ENCODE measurements at places on chromosomes 2 and 18.
A peak's percentile ranks its signal among the peaks of the same experiment; 100 is the strongest.

- DNase-seq: no peak
These were observed 61.1 kb upstream of the IGFBP5 start for GRCh38 chr2:216756435-216756834.

GRCh38 chr2:167686691-167687090, 560.7 kb downstream of the STK39 start:
- no peak for DNase-seq

GRCh38 chr2:125471963-125472362, 1184.0 kb upstream of the GYPC start:
- no peak for DNase-seq

DNA sequence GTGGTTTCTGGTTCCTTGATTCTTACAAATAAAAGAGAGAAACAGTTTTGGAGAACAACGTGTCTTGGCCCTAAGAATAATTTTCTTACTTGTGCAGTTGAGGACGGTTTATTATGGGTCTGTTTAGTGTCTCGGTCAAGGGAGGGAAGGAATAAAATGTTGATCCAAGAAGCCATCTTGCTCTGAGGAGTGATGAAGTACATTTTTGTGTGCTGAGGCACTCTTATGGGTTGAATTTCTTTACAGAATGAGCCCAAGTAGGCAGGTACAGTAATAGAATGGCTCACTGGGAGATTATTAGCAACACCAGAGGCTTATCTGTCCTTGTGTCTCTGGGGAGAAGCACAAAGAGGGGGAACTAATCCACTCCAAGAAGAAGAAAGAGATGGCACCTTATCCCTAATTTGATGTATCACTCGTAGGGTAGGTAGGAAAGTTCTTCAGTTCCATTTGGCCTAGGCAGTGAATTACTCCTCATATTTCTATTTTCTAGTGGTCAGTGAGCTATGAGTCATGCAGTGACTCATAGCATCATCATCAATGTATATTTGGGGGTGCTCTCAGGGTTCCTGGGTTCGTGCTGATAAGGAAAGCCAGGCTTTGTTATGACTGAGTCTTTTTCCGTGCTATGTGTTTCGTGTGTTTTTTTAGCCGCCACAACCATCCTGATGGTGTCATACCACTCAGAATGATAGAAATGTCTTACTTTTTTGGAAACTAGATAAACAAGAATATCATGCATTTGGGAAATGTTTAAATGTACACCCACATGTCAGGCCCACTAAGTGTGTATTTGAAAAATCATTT, 250.1 kb upstream of the CTAGE1 start:
- DNase-seq: peak; percentile 45

DNA sequence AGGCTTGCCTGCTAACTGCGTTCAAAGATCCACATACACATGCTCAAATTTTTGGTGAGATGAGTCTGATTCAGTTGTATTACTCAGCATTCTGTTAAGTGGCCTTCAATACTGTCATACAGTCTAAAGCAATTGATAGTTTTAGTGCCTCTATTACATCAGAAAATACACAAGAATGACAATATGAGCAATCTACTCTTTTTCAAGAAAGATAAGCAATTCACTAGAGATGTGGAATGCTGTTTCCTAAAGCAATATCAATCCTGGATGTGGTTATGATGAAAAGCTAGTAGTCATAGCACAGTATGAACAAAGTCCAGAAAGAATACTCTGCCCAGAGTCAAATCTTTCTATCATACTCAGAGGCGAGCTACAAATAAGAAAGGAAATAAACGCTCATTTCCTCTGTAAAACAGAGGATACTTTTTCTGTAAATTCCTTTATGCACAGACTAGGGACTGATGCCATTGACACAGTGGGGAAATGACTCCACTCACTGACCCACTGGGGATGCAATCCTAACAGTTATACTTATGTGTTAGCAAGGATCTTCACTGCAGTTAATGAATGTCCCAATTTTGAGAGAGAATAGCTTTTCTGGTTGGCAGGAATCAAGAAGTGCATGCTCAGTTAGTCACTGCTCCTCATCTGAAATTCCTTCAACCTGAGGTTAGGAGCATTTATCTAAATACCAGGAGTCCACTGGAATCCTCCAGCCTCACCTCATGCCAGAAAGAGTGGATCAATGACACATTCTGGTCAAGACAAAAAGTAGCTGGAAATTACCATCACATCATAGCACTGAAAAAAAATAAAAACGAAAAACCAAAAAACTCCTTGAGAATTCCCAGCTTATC, 83.3 kb downstream of the PDE11A start:
- no peak for DNase-seq

- DNase-seq: no peak
These were observed 1.2 kb upstream of the BARD1 start for GRCh38 chr2:214810671-214811070.

DNA sequence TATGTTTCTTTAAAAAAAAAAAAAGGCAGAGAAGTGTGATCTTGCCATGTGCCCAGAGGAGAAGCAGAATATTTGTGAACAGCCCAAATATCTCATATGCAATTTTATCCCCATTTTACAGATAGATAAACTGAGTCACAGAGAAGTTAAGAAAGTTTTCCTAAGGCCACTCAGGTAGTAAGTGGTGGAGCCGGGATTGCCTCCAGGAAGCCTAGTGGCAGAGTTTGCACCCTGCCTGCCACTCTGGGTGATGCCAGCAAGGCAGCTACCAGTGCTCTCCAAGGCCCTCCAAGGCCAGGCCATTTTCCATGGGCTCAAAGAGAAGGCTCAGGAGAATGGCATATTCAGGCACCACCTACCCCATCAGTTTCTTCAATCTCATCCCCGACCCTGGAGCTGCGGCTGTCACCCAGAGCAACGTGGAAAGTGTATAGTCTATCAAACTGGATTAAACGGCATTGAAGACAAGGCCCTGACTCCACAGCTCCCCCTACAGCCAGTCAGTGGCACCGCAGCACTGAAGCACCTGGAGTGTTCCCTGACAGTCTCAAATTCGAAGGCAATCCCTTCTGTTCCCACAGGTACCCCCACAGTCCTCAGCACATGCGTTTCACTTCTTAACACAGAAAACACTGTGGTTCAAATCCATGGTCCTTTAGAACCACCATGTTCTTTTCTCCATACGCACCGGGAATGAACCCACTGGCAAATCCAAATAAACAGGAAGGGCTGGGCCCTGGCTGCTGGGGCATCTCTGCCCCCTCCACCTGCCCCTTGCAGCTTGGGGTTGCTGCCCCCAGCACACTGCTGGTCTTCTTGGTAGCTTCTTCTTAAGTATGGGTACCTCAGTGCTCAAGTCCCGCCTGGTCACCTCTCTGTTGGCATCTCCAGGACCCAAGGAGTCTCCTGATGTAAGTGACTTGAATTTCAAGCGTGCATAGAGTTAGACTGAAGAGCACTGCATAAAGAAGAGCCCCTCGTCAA, 175.3 kb downstream of the INHBB start:
- DNase-seq: no peak

DNA sequence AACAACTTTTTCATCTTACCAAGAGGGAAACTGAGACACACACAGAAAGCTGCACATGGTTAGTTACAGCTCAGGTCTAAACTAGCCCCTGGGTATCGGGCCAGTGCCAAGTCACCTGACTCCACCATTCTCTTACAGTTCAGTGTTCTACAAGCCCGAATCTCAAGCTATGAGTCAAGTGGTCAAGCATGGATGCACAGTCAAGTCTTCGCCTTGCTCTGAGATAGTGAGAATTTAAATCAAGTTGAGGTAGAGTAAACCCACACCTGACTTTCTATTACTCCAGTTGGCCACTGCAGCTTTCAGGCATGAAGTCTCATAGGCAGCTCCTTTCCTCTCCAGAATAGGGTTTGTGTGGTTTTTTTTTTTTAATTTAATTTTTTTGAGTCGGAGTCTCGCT, 34.5 kb upstream of the ARL5A start:
- DNase-seq: no peak

GRCh38 chr2:144032566-144032965, 487.4 kb downstream of the ZEB2 start:
- DNase-seq: peak; percentile 51

- peak; percentile 21 for DNase-seq
These were observed 3.7 kb downstream of the PLEK start for GRCh38 chr2:68368654-68369336.

GRCh38 chr2:188078534-188078933, 213.1 kb upstream of the GULP1 start:
- no peak for DNase-seq

DNA sequence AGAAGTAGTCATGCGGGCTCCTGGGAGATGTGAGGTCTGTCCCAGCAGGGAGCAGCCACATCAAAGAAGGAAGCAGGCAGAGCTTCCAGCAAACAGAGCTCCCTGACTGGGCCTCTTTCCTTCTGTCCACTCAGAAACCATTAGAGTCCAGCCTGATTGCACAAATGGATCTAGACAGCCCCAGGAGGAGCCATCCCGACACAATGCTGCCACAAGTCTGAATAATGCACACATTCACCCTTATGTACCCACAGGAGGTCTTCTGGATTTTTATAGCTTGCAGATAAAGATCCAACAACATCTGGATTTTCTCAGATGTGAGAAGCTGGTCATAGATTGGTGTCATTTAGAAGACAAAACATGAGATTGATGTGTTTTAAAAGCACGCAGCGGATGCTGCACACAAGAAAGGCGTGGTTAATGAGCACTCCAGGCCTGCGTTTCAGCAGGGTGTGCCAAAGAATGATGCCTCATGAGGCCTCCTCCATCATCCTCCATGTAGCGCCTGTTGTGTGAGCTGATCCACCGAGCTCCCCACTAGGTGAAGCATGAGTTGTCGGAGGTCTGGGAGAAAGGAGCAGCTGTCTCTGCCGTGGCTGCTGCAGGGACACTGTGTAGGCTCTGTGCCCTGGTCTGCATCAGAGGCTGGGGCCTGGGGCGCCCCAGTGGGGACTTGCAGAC, 60.6 kb downstream of the MTCL1 start:
- no peak for DNase-seq

GRCh38 chr2:240986787-240987411, 11.5 kb upstream of the SNED1 start:
- DNase-seq: peak; percentile 35

GRCh38 chr2:38806733-38807059, 28.7 kb downstream of the GEMIN6 start:
- DNase-seq: no peak

DNA sequence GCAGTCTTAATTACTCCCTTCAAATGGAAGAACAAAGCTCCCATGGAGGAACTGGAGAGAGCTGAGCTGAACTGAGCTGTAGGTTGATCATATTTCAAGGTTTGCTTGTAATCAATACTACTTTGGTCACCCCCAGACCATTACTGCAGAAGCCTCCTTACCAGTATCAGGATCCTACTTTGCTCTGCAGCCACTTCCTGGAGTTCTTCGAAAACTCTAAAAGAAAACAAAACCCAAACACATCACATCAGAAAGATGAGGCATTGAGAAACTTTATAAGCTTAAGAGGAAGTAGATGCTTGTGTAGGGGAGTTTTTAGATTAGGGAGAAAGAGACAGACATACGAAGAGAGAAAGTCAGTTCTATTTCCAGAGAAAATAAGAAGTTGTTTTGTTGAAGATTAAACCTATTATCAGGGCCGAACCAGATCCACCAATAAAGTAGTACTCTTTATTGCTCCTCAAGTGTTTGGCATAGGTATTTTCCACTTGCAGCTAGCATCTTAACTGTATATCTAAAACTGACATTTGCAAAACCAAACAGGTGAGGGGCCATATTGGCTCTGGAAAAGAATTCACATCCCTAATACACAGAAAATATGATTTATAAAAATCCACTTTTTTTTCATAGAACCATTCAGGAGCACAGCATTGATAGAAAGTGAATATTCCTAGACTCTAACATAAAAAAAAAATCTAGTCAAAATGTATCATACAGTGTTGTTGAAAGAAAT, 166.9 kb upstream of the KLF7 start:
- no peak for DNase-seq

DNA sequence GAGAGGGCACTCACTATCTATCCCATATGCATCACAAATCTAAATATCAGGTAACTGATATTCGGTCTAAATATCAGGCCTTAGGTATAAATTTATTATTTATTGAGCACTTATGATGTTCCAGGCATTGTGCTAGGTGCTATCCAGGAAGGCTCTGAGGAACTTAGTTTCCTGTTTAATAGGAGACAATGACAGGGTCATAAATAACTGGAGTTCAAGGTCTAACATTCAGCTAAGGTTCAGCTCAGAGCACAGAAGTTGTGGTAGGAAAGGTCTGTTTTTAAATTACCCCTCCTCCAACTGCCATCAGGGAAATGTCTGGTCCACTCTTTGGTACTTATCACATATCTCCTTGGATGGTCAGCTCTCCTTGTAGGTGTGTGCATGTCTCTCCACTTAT, 193.6 kb downstream of the AGPS start:
- no peak for DNase-seq

DNA sequence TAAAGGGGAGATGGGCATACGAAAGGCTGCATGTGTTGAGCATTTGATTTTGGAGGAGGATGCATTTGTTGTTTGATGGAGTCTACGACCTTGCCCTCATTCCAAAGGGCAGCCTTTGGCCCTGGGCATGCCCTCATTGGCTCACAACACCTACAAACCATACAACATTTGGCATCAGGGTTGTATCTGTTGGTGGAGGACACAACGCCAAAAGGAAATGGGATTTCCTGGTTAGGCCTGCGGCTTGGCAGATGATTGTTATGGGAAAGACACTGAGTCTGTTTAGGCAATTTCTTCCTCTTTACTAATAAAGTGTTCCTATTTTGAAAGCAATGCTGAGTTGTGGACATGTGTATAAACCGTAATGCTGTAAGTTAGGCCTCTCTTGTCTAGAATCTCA, 246.9 kb downstream of the LDLRAD4 start:
- DNase-seq: no peak

- DNase-seq: no peak
These were observed 381.7 kb downstream of the NUP35 start for GRCh38 chr2:183505911-183506310.

DNA sequence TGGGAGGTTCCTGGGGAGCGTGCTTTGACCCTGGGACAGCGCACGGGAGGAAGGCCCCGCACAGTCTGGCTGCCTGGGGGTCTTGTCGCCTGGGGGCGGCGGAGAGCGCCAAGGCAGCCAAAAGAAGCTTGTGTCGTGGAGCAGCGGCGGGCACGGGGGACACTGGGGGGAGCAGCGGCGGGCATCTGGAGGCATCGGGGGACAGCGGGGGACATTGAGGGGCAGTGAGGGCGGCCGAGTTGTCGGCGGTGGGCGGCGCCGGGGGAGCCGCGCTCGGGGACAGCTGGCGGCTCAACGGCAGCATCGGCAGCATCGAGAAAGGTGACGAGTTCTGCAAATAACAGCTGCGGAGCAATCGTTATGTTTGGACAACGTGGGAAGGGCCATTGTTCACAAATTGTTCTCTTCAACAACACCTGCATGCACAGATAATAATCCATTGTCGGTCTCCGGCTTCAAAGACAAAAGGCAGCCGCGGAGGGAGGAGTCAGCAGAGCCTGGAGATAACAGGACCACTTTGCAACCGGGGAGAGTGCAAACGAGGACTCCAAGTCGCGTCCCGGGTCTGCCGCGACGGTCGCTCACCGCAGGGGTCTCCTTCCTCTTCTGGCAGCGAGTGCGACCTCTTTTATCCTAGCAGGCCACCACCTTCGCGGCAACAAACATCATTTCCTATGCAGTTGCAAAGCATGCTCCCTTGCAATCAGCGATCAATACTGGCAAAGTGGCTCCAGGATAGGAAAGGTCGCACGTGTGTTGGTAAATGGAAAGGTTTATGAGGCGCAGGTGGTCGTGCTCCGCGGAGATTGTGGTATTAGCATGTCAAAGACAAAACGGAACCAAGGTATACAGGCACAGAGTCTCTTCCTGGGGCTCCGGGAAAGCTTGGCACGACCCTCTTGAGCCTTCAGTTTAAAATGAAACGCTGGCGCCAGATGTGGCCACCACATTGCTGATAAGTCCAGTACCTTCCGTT, 132.3 kb upstream of the DLX2 start:
- no peak for DNase-seq

- no peak for DNase-seq
These were observed 73.8 kb downstream of the TFCP2L1 start for GRCh38 chr2:121211251-121211650.

All from BJ (cell line).